ENCODE measurements at places on chromosomes 1 and 21. TPM values are rescaled to one million over a fixed set of nuclear protein-coding genes. Genes with fewer than 3 reads are reported as not detected.
A peak's percentile ranks its signal among the peaks of the same experiment; 100 is the strongest.

DNA sequence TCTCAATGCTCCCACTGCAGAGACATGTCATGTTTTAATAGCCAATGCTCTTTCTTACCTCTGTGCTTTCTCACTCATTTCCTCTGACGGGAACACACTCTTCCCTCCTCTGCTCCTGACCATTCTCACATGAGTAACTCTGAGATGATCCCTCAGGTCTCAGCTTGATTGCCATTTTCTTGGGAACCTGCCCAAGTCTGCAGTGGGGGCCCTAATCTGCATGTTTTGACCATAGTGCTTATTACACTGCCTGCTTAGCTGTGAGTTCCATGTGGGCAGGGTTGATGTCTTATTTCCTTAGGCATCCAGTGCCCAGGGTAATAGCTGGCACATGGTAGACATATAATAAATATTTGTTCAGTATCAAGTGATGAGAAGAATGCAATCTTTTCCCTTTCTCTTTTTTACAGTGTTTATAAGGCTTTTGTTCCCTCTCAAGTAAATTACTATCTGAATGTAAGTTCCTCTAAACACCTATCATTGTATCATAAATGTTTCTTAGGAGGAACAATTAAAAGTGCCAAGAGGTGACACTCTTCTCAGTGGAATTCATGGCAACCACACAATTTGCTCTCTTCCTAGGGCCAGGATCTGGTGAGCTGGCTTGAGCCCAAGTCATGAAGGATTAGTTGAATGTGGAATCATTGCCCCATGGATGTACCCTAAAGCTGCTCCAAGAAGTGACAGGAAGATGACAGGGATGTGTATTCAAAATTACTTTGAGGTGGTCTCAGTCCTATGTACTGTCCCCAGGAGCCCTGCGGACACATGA, 485.4 kb upstream of the USP24 start:
- DNase-seq: no peak

- peak; percentile 49 for DNase-seq
Observed at GRCh38 chr21:31660259-31660565, 719 bp downstream of the SOD1 start.

DNA sequence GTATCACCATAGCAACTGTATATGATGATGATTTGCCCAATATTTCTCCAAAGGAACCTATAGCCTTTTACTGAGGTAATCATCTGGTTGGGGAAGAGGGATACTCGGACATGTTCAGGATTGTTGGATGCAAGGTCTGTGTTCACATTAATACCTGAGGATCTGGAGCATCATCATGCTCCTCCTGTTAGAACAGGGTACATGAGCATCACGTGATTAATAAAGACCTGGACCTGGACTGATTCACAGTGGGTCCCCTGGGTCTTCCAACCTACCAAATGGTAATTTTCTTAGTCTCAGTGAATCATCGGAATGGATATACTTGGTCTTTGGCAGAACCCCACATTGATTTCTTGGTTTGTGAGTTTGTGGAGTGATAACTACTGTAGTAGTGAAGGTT, 45.6 kb upstream of the ZBTB18 start:
- DNase-seq: no peak

GRCh38 chr1:218339267-218339831, 5.8 kb upstream of the TGFB2 start:
- peak; percentile 49 for DNase-seq

DNA sequence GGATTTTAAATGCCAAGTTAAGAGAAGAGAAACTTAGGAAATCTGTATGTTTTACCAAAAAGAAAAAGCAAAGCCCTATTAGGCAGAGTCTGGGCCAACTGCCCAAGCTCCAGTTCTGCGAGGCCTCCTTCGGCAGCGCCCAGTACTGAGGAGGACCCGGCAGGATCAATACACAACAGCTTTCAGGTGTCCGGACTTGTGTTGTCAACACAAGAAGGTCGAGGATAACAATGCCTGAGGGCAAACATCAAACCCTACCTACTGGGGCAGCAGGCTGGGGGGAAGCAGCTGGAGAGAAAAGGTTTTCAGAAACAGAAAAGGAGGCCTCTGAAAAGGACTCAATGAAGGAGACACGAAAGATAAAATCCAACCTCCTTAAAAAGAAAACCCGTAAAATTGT, 98.1 kb upstream of the GJB5 start:
- DNase-seq: no peak

DNA sequence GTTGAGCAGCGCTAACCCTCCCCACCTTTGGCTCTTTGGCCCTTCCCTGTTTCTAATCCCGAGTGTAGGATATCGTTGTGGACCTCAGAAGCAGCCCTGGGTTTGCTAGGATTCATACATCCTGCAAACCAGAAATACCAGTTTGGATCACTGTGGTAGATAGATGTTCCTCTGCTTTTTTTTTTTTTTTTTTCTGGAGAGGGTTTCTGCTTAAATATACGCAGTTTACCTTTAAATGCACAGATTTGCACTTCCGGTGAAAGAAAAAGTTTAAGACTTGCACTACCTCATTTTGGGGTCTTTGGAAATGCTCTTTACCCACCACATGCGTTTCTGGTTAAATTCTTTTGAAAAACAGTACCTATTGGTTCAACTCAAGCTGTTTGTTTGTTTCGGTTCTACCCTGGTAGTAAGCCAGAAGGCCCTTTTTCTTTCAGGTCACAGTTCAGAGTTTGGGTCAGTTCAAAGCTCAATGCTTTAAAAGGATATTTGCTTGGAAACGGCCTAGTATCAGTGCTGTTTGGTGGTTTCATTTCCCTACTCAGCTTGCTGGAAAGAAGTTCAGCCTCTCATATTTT, 908 bp downstream of the DDI2 start:
- DNase-seq: no peak

- no peak for DNase-seq
Observed at GRCh38 chr1:214438075-214438474, 113.3 kb downstream of the PTPN14 start.

- DNase-seq: no peak
Observed at GRCh38 chr1:39842836-39843235, 40.5 kb downstream of the TRIT1 start.

GRCh38 chr1:161031874-161032273, 6.9 kb downstream of the TSTD1 start:
- no peak for DNase-seq

- DNase-seq: no peak
Observed at GRCh38 chr1:180040034-180040433, 85.4 kb downstream of the CEP350 start.

- DNase-seq: no peak
Observed at GRCh38 chr1:41704196-41704595, 214.5 kb downstream of the HIVEP3 start.

DNA sequence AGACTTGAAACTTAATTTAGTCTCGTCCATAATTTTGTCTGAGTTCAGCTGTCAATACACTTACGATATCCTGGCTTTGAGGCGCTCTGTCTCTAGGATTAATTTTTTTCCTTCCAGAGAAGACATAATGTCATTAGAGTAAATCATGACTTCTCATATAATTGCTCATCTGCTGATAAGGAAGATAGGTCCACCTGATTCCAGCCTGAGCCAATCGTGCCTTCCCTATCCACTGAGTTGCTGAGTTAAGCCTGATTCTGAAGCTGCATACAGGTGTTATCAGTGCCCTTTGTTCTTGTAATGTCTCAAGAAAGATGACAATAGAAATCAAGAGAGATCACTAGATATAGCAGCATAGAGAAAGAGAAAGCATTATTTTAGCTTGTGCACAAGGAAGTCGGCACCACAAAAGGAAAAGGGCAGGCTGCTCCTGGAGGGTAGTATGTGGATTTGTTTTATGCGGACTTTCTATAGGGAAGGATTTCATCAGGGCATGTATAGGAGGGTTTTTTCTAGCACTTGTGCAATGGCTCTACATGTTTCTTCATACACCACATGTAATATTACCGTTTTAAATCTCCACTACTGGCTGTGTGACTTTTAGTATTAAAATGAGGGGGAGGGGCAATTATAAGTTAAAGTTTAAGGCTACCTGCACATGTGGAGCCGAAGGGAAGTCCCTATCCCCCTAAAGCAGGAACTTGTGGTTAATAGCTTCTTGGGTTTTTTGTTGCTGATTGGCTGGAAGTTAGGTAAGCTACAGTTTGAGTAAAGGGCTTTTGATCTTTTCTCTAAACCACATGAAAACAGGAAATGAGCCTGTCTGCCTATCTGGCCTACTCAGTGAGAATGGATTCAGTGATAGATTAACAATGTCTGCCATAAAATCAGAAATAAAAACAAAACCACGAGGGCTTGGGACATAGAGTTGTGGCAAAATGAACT, 133.4 kb downstream of the PLPPR5 start:
- DNase-seq: no peak

GRCh38 chr21:43572446-43572845, 86.8 kb downstream of the HSF2BP start:
- DNase-seq: no peak

GRCh38 chr1:85445906-85446305, 19.1 kb downstream of the DDAH1 start:
- no peak for DNase-seq

DNA sequence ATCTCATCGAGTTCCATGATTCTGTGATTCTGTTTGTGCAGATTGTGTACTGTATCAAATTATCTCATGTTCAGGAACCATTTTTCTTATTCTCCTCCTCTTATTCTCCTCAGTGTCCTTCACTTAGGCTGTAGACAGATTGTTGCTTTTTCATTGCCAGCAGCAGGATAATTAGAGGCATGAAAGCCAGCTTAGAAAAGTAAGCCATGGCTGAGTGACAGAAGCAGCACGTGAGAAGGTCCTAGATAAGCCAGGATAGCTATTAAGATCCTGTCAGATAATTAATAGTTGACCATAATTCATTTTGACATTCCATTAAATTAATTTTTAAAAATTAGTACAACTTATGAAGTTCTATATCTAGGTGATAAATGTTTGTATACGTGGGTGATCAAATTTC, 60.8 kb upstream of the PRKACB start:
- no peak for DNase-seq

DNA sequence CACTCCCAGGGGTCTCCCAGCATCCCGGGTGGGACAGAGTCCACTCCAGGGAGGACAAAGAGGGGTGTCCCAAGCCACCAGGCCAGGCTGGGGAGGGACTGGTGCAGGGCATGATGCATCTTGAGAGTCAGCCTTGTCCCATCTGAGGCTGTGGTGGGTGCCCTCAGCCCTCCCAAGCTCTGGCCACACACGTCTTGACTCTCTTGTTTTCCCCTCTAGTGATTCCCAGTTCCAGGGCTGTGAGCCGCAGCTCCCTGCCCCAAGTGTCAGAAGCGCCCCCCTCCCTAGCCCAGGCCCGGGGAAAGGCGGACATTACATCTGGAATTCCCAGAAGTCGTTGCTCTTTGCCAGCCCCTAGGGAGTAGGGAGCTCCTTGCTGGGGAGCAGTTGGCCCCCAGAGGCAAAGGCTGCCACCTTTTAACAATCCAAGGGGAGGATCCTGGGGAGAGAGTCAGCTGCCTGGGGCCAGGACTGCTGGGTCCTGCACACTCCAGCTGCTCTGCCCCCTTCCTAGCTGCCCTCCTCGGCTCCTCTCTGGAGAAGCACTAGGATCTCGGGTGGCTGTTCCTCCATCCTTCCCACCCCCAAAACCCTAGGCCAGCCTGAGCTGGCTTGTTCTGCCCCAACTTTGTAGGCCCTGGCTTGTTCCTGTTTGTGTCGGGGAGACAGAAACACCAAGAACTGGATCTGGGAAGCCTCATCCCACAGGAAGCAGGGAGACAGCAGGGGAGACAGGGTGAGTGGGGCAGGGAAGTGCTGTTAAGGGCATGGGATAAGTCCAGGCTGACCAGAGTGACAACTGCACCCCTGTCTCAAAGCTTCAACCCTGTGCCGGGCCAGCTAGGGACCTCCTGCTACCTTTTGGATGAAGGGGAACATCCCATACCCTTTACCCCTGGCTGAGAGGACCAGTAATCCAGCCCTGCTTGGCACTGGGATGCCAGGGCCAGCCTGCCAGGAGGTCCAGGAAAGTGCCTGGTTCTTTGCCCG, 3.2 kb upstream of the PTPN7 start:
- no peak for DNase-seq

DNA sequence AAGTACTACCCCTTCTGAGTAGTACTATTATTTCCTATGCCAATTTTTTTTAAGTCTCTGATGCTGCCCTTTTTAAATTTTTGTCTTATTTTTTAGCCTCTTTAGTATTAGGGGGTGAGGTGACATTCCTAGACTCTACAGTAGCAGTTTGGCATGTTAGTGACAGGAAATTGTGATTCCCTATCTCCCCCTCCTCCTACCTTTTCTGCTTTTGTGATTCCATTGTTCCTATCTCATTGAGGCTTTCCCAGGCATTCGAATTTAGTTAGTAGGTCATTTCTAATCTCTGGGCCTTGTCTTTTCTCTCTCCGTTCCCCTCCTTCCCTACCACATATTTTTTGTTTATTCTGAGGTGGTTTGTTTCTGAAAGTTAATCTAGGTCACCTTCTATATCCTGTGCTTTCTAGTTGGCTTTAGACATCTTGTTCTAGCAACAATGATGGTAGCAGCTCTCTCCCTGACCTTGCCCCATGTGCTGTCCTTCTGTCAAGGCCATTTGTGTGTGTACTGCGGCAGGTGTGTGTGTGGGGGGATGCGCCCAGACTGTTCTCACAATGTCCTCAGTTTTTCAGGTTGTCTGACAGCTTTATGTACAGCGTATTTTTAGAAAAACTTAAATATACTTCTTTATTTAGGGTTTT, 21.5 kb downstream of the SEMA6C start:
- no peak for DNase-seq

DNA sequence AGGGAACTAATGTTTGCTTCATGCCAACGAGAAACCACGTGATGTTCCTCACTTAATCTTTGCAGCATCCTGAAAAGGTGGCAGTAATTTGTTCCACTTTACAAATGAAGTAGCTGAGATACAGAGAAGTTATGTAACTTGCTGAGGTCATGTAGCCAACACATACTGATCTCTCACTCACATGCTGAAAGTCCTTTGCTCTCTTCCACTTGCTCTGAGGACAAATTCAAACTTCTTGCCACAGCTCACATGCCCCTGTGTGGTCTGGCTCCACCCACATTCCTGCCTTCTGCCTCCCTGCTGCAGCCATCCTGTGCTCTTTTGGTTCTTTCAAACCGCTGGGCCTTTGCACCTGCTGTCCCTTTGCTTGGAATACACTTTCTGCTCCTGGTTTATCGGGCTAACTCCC, 55.4 kb downstream of the TMCO4 start:
- DNase-seq: no peak

DNA sequence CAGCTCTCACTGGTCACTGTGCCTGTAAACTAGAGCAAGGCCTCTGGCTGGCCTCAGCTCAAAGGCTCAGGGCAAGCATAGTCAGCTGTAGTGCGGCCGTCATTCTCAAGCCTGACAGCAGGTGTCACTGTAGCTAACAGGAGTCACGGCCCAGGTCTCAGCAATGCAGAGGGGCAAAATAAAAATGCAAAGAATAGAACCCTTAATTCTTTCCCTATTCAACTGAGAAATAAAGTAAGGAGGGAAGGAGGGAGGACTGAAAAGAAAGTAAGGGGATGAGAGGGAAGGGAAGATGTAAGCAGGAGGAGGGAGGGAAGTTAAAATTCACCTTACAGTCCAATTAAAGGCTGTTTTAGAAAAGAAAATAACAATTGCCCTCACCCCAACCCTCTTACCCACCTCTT, 106.1 kb downstream of the KIAA0319L start:
- peak; percentile 83 for DNase-seq

- no peak for DNase-seq
Observed at GRCh38 chr1:167472752-167473521, 45.4 kb downstream of the CD247 start.

CBR1 gene
- 11.4 TPM for polyA plus RNA-seq

HDGF gene
- 141 TPM for polyA plus RNA-seq

GNAT2 gene
- not detected for polyA plus RNA-seq

FCER1A gene
- polyA plus RNA-seq: not detected

AQP10 gene
- polyA plus RNA-seq: not detected

DENND2C gene
- not detected for polyA plus RNA-seq

CD1E gene
- polyA plus RNA-seq: not detected

All from muscle of arm (tissue), 14 donors.